ENCODE measurements at places on chromosomes 12 and 14.

- no peak for DNase-seq
Measured at GRCh38 chr12:29794862-29795261, 11.1 kb upstream of the TMTC1 start.

DNA sequence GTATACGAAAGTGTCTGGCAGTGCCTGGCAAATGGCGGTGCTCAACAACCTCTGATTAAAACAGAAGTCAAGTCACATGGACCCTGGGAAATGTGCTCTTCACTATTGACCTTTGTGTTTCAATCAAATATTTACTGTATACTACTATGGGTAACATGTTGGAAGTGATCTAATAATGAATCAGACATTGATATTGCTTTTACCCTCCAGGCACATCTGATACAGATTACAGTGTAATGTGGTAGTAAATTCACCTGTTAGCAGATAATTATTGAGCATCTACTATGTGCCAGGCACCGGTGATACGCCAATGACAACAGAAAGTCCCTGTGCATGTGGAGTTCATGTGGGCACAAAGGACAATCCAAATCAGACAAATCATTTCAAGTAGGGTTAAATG is 63.1 kb downstream of the STON2 start:
- DNase-seq = no peak

- DNase-seq = no peak
Measured at GRCh38 chr12:76026643-76027063, 4.9 kb downstream of the PHLDA1 start.

GRCh38 chr14:32633224-32633859 is 304.2 kb downstream of the AKAP6 start:
- DNase-seq = no peak

DNA sequence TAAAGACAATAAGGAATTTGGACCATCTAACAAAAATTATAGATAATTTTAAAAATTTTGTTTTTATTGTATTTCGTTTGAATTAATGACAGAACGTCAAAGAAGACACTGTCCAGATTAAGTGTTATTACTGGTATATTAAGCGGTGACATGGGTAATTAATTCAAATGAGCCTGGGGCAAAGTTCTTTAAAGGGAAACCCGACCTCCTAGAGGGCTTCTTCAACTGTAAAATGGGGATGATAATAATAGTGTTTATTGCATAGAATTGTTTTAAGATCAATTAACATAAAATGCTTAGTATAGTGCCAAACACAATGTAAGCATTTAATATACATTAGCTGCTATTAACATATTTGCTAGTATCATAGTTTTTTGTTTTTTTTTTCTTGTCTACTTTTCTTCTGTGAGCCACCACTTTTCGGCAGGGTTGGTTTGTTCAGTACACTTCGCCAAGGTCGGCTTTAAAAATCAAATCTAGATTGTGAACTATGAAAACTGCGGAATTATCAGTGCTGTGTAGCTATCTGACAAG is 514 bp upstream of the LARP4 start:
- no peak for DNase-seq

GRCh38 chr14:87678624-87679023 is 314.4 kb downstream of the GALC start:
- DNase-seq = no peak

DNA sequence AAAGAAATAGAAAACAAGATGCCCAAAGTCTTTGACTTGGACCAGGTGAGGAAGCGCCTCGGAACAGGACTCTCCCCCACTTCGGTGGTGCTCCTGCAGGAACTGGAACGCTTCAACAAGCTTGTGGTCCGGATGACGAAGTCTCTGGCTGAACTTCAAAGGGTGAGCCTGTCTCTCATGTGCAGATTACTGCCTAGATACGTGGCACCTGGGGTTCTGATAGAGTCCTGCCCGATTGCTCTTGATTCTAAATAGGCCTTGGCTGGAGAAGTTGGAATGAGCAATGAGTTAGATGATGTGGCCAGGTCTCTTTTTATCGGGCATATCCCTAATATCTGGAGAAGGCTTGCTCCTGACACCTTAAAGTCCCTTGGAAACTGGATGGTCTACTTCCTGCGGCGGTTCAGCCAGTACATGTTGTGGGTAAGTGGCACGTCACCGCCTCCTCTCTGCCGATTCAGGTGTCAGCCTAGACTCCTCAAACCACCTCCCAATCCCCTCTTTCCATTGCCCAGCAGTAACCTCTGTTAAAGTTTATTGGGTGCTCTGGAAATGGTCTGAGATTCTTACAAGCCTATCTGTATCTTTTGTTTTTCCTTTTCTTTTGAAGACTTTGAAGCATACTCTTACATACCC is 40.8 kb downstream of the CCDC92 start:
- no peak for DNase-seq

DNA sequence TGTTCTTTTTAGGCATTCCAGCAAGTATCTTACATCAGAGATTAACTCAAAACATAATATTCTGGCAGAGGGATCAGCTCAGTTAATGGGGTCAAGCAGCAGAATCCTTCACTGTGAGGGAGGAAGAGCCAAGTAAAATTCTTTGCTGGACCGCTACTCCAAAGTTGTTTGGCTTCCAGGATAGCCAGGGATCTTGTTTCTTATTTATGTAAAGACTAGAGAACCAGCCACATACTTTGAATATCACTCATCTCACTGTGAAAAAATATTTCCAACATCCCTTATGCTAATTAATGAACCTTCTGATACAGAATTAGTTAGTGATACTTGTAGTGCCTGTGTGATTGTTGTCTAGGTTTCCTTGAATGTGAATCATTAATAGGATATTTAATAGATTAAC is 94.2 kb downstream of the PLEKHA5 start:
- no peak for DNase-seq

DNA sequence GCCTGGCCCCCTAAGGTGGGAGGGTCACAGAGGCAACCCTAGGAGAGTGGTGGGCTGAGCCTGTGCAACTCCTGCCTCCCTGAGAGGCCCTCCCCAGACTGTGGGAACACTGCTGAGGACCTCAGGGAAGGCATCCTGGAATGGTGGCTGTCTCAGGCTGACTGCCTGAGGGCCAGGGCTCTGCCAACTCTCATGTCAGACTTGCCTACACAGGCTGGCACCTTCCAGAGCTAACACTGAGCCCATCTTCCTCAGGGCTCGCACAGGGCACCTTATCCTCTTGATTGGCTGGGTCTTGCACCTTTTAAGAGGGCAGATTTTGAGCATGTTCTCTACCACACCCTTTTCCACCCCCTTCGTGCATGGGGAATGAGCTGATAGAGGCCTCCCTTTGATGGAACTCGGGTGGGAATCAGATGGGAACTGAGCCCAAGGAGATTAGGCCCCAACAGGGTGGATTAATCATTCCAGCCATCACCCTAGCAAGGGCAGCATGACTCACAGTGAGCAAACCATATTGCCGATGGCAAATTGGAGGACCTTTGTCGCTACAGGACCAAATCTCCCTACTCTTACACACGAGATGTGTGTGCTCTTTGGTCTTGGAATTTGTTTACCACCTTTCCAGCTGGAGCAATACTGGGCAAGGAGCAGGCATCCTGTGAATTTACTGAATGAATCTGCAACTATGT is 702.8 kb downstream of the VRK1 start:
- no peak for DNase-seq

DNA sequence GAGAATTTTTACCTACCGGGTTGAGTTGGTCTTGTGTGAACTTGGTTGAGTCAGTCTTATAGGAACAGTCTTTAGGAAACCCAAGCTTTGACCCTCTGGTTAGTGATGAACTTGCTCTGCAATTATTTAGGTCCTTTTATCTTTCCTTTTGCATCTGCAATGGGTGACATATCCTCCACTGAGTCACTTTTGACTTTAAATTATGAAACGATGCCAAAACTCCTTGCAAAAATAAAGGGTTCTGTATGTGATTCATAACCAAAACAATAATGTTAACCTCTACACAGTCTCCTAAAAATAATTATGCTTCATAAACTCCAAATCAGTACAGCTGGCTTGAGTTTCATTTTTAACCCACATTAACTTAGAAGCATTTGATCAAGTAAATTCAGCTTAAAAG is 979.4 kb downstream of the GALC start:
- peak; percentile 20 for DNase-seq

DNA sequence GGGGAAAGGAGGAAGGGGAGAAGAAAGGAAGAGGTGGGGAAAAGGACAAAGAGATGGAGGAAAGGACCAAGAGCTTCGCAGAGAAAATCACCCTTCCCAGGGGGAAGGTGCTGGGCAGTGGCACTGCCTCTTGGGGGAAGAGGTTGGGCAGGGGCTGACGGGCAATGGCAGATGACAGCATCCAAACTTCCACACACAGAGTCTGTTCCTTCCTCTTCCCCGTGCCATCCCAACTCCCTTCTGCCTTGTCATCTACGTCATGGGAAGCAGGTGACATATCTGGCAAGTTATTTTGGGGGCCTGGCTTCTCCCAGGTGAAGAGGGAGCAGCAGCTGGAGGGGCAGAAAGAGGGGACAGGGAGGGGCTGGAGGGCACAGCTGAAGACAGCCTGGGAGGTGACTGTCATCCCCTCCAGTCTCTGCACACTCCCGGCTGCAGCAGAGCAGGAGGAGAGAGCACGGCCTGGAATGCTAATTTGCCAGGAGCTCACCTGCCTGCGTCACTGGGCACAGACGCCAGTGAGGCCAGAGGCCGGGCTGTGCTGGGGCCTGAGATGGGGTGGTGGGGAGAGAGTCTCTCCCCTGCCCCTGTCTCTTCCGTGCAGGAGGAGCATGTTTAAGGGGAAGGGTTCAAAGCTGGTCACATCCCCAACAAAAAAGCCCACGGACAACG is 43.9 kb upstream of the IQSEC3 start:
- DNase-seq = no peak

DNA sequence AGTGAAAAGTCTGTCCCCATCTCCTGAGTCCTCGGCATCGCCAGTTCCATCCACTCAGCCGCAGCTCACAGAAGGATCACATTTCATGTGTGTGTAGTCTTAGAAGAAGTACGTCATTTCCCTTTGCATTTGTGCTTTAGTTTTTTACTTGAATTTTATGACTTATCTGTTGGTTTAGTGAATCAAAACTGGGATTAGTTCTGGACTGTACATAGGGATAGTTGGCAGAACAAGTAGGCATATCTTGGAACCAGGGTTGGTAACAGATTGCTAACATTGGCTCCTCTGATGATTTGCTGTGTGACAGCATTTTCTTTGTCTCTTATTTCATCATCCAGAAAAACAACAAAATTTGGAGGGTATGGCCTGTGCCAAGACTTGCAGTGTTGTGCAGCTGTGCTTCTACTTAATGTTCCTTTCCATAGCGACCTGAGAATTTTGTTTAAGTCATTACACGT is 69.6 kb upstream of the AEBP2 start:
- no peak for DNase-seq

- DNase-seq = no peak
Measured at GRCh38 chr12:121773011-121773777, 20.3 kb downstream of the RHOF start.

- DNase-seq = no peak
Measured at GRCh38 chr14:32303865-32304264, 25.2 kb upstream of the AKAP6 start.

GRCh38 chr14:78202163-78202562 is 32.0 kb downstream of the NRXN3 start:
- no peak for DNase-seq

DNA sequence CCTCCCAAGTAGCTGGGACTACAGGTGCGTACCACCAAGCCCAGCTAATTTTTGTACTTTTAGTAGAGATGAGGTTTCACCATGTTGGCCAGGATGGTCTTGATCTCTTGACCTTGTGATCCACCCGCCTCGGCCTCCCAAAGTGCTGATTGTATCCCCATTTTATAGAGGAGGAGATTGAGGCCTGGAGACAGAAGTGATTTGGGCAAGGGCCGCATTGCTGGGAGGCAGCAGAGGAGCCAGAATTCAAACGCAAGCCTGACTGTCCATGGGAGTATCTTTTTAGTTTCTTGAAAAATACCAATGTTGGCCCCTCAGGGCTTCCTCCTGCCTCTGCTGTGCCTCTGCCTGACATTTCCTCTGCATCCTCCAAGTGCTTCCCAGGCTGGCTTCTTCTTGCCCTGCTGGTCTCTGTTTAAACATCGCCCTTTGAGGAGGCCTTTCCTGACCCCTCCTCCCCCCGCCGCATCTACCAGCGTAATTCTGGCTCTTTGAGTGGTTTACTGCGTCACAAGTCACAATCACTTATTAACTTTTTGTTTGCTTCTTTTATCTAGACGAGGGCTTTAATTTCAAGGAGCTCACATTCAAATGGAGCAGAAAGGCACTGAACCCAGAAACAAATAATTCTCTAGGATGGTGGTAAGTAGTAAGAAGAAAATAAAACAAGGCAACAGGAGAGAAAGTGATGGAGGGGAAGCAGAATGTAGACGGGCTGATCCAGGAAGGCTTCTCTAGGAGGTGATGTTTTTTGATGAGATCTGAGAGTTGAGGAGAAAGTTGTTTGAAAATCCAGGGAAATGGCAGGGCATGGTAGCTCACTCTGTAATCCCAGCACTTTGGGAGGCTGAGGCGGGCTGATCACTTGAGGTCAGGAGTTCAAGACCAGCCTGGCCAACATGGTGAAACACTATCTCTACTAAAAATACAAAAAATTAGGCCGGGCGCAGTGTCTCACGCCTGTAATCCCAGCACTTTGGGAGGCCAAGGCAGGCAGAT is 91.0 kb upstream of the MED13L start:
- DNase-seq = no peak

GRCh38 chr14:74510959-74511409 is 17.4 kb downstream of the ISCA2 start:
- DNase-seq = no peak

- no peak for DNase-seq
Measured at GRCh38 chr12:11725686-11726085, 76.2 kb downstream of the ETV6 start.

GRCh38 chr12:9856151-9856550 is 13.0 kb downstream of the CLEC2B start:
- no peak for DNase-seq

- no peak for DNase-seq
Measured at GRCh38 chr14:61229475-61229888, 51.7 kb downstream of the TMEM30B start.

DNA sequence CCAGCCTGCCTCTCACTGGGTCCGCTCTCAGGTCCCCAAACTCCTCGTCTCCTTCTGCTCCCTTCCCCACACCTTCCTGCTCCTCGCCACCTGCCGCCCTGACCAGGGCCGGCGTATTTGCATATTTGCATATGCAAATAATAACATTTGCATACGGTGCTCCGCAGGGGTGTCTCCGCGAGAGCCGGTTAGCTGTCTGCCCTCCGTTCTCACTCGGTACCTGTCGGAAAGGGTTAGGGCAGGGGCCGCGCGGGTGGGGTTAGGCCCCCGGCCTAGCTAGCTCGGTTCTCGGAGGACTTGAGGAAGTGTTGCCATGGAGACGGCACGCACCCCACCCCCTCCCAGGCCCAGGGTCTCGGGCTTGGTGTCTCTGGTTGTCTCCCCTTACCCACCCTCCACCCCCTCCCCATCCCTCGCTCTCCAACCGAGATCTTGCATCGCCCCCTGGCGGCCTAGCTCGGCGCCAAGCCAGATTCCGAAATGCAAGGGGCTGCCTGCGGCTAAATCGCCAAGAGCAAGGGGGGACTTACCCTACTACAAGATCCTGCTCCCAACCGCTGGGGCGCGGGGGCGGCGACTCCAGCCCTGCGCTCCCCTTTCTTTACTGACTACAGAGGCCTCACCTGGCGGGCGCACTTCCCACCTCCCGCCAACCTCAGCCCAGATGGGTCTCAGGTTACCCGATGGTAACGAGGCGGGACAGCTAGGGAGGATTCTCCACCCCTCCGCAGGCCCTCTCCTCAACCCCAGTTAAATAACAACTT is 8.1 kb downstream of the STAC3 start:
- no peak for DNase-seq
